Esophagus squamous epithelium (tissue), 5 donors: ENCODE measurements at places on chromosomes 4 and X. TPM values are rescaled to one million over a fixed set of nuclear protein-coding genes. Genes with fewer than 3 reads are reported as not detected.
A peak's percentile ranks its signal among the peaks of the same experiment; 100 is the strongest.

Gene AWAT1
- not detected for total RNA-seq

- no peak for DNase-seq
Measured at GRCh38 chr4:120085705-120086104, 19.1 kb upstream of the MAD2L1 start.

DNA sequence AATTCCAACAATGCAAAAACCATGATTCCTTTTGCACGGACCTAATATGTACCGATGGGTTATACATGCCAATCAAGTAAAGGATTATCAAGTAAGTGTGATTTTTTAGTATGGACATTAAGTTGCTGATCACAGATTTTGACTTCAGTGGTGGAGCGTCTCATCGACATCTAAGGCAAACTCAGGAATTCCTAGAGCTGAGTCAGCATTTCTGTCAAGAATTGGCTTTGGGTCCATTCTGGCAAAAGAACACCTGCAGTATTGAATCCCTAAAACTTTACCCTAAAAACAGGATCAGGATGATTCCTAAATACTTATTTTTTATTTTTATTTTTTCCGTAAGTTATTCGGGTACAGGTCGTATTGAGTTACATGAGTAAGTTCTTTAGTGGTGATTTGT lies 83.6 kb downstream of the HPGD start:
- no peak for DNase-seq

DNA sequence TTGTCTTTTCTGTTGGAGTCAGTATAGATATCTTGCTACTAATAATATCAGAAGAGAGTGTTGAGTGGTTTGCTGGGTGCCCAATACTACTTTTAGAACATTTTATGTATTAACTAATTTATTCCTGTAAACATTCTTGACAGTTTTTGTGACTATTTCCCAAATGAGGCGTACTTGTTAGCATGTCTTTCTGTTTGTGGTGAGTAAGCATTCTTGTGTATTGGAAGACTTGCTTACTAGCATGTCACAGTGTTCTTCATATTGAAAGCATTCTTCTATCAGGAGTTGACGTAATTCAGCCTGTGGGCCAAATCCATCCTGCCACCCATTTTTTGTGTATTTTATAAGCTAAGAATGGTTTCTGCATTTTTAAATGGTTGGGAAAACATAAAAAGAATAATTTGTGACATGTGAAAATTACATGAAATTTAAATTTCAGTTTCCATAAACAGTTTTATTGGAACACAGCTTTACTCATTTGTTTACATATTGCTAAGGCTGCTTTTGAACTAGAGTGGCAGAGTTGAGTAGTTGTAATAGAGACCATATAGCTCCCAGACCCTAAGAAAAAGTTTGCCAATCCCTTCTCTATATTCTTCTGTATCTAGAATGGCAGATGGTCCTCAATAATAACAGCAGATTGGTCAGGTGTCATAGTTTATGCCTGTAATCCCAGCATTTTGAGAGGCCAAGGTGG lies 20.4 kb downstream of the REPS2 start:
- DNase-seq = no peak

Gene GABRG1
- total RNA-seq = not detected

DNA sequence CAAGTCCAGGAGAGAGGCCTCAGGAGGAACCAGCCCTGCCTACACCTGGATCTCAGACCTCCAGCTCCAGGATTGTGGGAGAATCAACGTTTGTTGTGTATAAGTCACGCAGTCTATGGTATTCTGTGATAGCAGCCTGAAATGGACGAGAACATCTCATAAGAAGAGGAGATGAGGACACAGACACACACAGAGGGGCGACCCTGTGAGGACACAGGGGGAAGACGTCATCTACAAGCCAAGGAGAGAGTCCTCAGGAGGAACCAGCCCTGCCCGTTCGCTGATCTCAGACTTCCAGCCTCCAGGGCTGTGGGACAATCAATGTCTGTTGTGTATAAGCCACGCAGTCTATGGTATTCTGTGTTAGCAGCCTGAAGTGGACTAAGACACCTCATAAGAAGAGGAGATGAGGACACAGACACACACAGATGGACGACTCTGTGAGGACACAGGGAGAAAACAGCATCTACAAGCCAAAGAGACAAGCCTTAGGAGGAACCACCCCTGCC lies 20.3 kb downstream of the P2RY8 start:
- DNase-seq = no peak

DNA sequence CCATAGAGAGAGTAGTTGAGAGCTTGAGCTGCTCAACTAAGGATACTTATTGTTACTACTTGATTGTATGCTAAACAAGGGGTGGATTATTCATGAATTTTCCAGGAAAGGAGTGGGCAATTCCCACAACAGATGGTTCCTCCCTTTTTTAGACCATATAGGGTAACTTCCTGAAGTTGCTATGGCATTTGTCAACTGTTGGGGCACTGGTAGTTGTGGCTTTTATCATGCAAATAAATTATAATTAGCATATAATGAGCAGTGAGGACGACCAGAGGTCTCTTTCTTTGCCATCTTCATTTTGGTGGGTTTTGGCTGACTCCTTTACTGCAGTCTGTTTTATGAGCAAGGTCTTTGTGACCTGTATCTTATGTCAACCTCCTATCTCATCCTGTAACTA lies 1403.5 kb upstream of the PABPC4L start:
- DNase-seq = no peak

DNA sequence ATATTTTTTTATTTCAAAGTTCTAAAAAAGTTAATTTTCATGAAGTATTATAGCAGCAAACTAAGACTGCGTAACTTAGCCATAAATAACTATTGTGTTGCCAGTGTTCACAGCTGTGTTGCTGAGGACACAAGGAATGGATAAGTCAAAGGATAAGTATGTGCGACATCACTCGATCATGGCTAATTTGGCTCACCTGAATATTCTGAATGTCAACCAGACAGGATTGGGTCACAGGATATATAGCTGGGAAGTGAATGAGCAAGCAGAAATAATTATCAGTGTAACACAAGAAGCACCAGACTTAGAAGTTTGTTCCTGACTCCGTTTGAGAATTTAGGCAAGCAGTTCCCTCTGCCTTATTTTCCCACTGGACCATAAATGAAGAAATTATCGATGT lies 33.9 kb downstream of the PRDM8 start:
- no peak for DNase-seq

- no peak for DNase-seq
Measured at GRCh38 chr4:97105347-97106099, 1037.8 kb downstream of the STPG2 start.

GRCh38 chr4:74490736-74491135 lies 45.8 kb downstream of the AREG start:
- DNase-seq = no peak

Gene GPR119
- total RNA-seq = not detected

GRCh38 chrX:130261296-130261893 lies 7.3 kb downstream of the ZNF280C start:
- DNase-seq = no peak

- no peak for DNase-seq
Measured at GRCh38 chrX:3307881-3308280, 38.6 kb downstream of the MXRA5 start.

GRCh38 chr4:63717384-63717783 lies 691.9 kb downstream of the TECRL start:
- no peak for DNase-seq

GRCh38 chr4:22903913-22904312 lies 211.2 kb downstream of the GBA3 start:
- no peak for DNase-seq

Gene PAGE5
- total RNA-seq = not detected

Gene FAM184B
- 0.76 TPM for total RNA-seq

Gene SRPX2
- 38.4 TPM for total RNA-seq

DNA sequence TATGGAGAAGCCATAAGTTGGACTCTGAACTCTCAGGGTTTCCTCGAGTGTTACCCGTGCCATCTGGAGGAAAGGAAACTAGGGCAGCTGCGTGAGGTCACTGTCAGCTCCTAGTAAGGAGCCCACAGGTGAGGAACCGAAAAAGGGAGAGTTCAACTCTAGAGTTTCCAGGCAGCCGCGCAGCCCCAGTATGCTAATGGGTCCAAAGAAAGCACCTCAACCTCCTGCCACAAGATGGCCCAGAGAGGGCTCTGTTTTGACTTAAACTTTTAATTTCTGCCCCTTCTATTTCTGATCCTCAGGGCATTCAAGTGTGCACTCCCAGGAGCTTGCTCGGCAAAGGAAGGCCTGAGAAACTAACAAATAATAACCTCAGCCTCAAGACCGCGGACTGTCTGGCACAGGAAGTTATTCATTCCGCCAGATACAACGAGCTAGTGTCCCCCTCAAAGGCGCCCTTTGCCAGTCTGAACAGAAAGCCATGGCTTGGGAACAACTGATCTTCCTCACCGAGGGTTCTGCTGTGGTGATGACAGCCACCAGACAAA lies 13.9 kb downstream of the SCARB2 start:
- DNase-seq = no peak

Gene HSPA4L
- total RNA-seq = 19.8 TPM

- no peak for DNase-seq
Measured at GRCh38 chrX:154529206-154529612, 13.2 kb upstream of the FAM3A start.

Gene RXFP1
- total RNA-seq = 0.15 TPM

- no peak for DNase-seq
Measured at GRCh38 chr4:168540086-168540485, 43.2 kb downstream of the PALLD start.

- no peak for DNase-seq
Measured at GRCh38 chrX:19585332-19586082, 70.2 kb upstream of the MAP3K15 start.

- no peak for DNase-seq
Measured at GRCh38 chr4:61198686-61199085, 1.4 kb upstream of the ADGRL3 start.

DNA sequence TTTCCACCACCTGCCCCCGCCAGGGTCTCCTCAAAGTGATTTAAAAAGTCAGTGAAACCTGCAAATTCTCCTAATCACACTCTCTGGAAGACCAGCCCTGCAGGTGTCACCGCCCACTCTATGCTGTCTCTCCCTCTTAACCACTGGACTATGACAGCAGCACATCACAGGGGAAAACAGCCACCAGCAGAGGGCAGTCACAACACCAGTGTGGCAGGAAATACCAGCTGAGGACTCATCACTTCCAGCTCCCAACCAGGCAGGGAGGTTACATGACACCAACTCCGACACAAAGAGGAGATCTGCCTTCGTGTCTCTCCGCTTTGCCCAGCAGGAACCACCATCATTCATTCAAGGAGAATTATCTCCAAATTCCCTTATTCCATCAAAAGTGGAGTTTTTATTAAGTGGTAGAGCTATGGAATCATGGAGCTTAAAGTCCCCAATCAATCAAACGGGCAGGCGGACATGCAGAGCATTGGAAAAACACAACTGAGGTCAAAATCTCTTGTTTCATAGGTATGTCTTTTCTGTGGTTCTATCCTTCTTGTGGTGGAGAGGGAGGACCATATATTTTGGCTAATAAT lies 91.3 kb downstream of the NSUN7 start:
- DNase-seq = no peak

DNA sequence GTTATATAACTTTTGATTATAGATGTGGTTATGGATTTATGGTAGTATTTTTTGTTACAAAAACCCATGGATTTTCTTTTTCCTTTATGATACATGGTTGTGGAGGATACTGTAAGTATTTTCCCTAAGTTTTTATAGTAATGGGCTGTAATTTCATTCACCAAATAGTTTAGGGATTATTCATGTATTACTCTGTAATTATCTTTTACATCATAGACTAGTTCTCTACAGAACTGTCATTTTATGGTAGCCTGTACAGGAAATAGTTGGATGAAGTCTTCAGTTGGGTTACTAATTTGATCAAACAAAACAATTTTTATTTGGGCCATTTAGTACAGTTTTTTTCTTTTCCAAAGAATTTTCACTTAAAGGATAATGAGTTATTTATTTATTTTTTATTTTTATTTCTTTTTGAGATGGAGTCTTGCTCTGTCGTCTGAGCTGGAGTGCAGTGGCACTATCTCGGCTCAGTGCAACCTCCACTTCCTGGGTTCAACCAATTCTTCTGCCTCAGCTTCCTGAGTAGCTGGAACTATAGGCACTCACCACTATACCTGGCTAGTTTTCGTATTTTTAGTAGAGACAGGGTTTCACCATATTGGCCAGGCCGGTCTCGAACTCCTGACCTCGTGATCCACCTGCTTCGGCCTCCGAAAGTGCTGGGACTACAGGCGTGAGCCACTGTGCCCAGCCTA lies 42.1 kb downstream of the RBPJ start:
- no peak for DNase-seq

DNA sequence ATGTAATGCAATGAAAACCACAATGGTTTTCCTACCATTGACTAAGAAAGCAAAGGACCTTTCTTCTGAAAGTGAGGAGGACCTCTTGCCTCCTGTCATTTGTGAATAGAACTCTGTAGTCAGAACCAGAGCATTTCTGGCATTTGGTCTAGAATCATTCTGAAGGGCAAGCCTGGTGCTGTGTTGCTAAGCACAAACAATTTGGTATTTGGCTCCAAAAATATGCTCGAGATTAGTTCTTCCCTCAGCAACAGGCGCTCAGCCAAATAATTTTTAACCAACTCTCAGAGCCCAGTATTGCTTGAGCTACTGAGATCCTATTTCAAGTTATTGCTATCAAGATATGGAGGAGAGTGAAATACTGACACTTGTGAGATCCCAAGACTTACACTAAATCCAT lies 71.0 kb downstream of the SNCA start:
- no peak for DNase-seq

Gene CXCL11
- total RNA-seq = 0.26 TPM

DNA sequence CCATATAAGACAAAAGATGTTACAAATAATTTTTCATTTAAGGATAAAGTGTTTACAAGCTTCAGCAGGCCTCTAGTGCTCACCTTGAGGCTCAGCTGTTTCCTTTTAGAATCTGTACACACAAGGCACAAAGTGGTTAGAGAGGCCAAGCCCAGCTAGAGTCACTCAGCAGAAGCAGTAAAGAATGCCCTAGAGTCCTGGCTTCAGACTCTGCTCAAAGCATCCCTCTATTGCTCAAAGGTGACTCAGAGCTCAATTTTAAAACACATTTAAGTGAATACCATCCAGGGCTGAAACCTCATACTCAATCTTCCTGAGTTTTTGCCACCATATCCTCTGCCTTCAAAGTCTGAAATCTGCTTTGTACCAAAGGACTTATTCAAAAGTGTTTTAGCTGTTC lies 22.6 kb upstream of the PHF8 start:
- no peak for DNase-seq

Gene L1CAM
- 3.2 TPM for total RNA-seq

GRCh38 chr4:148044912-148045352 lies 313.0 kb downstream of the ARHGAP10 start:
- DNase-seq = no peak

GRCh38 chrX:131704136-131704695 lies 160.3 kb downstream of the OR13H1 start:
- peak; percentile 13 for DNase-seq

DNA sequence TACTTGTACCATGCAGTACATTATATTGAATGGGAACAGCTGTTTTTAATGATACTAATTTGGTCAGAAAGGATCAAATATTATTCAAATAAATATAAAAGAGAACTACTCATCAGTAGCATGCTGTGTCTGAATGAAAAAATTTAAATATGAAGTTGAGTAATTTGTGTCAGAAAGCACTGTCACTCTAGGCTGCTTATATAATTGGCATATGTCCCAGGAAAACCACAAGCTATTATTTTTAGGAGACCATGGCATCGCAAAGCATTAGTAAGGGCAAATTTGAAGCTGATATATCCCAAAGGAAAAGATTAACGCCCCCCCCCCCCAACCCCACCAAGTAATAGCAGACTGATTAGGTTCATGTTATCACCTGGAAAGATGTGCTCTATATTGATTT lies 388.5 kb upstream of the SPANXN4 start:
- no peak for DNase-seq

- DNase-seq = no peak
Measured at GRCh38 chrX:108134724-108135123, 43.1 kb downstream of the ATG4A start.

GRCh38 chr4:140871368-140871767 lies 115.2 kb upstream of the TBC1D9 start:
- no peak for DNase-seq

Gene LDB2
- total RNA-seq = 3.9 TPM
